ENCODE measurements at places on chromosomes 11 and 22.

DNA sequence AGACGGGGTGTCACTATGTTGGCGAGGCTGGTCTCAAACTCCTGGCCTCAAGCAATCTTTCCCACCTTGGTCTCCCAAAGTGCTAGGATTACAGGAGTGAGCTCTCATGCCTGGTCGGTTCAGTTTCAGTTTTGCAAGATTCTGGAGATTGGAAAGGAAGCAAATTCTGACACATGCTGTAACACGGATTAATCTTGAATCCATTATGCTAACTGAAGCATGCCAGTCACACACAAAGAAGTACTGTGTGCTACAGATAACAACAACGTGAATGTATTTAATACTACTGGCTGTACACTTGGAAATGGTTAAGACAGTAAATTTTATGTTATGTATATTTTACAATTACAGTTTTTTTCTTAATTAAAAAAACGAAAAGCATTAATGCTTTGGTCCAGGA, 107.6 kb downstream of the MED15 start:
- no peak for DNase-seq

- no peak for DNase-seq
These were observed 406.8 kb downstream of the ETS1 start for GRCh38 chr11:128180441-128181087.

- DNase-seq: peak; percentile 71
These were observed 5.3 kb upstream of the GALR3 start for GRCh38 chr22:37817705-37818408.

GRCh38 chr22:50531962-50532674, 2.3 kb upstream of the TYMP start:
- DNase-seq: no peak

DNA sequence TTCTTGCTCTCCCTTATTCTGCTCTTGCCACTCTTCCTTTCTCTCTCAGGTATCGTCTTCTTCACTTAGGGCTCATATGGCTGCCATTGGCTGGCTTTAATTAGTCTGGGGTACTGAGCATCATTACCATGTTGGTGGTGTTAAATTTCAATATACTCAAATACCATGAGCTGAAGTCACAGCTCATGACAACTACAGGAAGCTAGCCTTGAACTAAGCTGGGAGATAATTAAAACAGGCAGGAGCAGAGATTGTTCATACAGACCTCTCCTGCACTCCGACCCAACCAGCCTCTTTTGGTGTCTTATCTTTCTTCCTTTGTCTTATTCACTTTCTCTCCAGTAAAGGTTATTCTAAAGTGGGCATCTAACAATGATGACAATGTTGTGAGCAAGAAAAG, 130.9 kb upstream of the BLID start:
- no peak for DNase-seq

DNA sequence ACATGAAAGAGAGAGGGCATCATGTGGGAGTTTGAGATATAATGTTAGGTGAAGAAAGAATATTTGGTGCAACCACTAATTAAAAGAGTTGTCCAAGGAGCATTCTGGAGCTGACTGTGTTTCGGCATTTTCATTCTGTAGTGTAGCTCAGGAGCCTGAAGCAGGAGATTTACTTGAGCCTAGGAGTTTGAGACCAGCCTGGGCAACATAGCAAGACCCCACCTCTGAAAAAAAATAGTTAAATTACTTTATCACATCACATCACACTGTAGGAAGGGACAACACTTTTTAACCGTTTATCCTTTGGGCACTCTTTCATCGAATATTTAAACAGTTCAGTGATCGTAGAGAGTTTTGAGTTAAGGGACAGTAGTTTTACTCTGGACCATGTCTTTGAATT, 50.3 kb upstream of the SLC25A18 start:
- DNase-seq: no peak

DNA sequence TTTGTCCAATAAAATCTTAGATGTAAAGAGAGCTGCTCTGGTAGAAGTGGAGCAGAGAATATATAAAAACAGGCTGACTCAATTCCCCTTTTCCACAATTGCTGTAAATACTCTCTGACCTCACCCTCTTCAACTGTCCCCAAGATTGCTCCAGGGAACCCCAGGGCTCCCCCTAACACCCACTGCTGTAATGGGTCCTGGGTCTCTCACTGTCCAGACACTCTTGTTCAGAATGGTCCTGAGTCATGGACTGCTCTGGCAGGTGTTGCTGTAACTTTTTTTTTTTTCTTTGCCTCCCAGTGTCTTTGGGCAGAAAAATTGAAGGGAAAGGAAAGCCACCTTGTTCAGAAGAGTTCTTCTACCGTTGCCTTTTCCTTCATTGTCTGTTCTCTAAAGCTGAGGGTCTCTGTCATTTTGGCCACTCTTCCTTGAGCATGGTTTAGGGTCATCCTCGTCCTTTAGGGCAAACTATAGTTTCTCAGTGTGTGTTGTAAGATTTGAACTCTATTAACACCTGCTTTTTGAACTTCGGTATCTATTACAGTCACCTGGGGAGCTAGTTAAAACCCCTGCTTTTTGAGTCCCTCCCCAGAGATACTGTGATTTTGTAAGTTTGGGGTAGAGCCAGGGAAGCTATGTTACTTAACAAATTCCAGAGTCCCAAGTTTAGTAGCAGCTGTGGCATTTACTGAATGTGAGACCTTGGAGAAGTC, 209.5 kb downstream of the NAV2 start:
- no peak for DNase-seq

GRCh38 chr11:91653079-91653754, 571.4 kb upstream of the FAT3 start:
- no peak for DNase-seq

GRCh38 chr11:34182921-34183685, 77.7 kb downstream of the NAT10 start:
- DNase-seq: no peak

DNA sequence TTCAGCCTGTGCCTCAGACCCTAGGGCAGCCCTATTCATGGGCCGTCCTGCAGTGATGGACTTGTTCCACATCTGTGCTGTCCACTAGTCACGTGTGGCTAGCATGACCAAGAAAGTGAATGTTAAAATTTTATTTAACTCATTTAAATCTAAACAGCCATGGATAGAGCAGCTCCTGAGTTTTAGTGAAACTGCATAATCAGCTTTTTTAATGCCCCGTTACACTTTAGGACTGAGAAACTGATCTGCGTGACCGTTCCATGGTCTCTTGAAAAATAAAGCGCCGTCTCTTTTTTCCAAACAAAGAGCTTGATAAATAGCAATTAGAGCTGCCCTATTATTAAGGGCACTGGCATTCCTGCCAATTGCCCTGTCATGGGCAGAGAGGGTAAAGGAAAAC, 76.5 kb upstream of the SNX19 start:
- no peak for DNase-seq

DNA sequence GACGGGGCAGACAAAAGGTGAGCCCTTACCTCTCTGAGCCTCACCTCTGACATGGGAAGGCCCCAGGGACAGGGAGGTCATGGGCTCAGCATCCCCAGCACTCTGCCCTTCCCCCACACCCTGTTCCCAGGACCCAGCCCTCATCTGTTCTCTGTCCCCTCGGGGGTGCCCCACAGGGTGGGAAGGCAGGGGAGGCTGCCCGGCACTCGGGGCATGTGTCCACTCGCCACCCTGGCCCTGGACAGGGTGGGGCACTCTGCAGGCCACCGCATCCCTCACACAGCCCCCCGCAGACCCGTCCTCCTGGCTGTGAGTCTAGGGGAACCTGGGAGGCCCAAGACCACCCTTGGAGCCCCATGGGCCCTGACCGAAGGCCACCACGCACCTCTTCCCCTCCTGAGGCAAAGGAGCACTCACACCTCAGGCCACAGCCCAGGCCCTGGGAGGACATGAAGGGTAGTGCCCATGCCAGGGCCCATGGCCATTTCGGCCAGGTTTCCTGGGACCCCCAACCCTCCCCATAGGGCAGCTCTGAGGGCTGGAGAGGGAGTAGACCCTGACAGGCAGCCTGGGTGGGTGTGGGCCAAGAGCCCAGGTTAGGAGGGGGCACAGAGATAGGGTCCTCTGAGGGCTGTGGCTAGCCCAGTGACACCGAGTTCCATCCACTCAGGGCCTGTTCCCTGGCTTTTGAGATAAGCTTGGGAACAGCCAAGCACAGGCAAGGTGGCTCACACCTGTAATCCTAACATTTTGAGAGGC, 193.1 kb downstream of the IGLL1 start:
- DNase-seq: no peak

- no peak for DNase-seq
These were observed 14.1 kb downstream of the ANKK1 start for GRCh38 chr11:113401718-113402117.

GRCh38 chr22:44444341-44445306, 53.4 kb downstream of the RTL6 start:
- DNase-seq: no peak

DNA sequence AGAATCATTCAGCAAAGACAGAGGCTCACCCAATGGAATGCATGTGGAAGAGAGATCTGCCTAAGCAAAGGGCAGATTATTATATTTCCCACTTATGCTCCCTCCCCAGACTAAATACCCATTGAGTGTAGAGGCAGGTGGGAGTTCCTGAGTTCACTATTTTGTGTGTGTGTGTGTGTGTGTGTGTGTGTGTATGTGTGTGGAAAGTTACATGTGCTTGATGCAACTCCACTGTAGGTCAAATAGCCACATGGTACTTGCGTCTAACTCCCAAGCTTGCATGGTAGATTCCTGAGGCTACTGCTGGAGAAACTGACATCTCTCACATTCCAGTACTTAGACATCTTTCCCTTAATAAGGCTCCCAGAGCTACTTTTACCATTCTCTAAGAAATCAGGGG, 3.4 kb upstream of the COPB1 start:
- DNase-seq: no peak

GRCh38 chr22:48491451-48491941, 1336.2 kb downstream of the BRD1 start:
- no peak for DNase-seq

DNA sequence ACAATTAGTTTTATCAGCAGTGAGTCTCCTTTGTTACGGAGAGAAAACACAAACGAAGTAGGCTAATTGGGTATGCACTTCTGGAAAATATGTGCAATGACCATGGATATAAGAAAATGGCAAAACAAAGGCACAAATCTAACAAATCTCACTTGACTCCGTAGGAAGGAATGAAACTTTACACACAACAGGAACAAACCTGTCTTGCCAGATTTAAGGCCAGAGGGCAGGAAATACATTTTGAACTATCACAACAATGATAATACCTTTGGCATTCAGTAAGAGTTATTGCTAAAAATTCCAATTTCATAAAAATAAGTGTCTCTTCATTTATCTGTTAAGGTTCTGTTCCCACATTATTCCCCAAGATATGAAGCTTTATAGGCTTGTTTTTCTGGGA, 36.6 kb downstream of the SLC25A17 start:
- no peak for DNase-seq

GRCh38 chr22:35866651-35867050, 149.0 kb downstream of the APOL5 start:
- no peak for DNase-seq

- no peak for DNase-seq
These were observed 378.3 kb downstream of the BRD1 start for GRCh38 chr22:49449377-49449776.

GRCh38 chr22:30004694-30005093, 75.6 kb upstream of the HORMAD2 start:
- DNase-seq: no peak

GRCh38 chr11:112525270-112525669, 264.6 kb upstream of the PLET1 start:
- no peak for DNase-seq

Data from stimulated activated CD8-positive, alpha-beta memory T cell treated with anti-CD3 and anti-CD28 coated beads, Interleukin-4, amount 100 ng/mL, for 1 hour (primary cell).